ENCODE measurements at places on chromosomes 2 and 18. TPM values are rescaled to one million over a fixed set of nuclear protein-coding genes. Genes with fewer than 3 reads are reported as not detected.

- H3K27ac ChIP-seq: peak overlapping the region; percentile 88
- no peaks in the 10 kb centered on the region for H3K27me3 ChIP-seq
- no peak for DNase-seq
These were observed 56.6 kb downstream of the EIPR1 start for GRCh38 chr2:3320910-3321605.

GRCh38 chr18:644395-645004 is 13.0 kb upstream of the TYMS start:
- no peaks in the 10 kb centered on the region for H3K36me3 ChIP-seq
- no peaks in the 10 kb centered on the region for H3K27me3 ChIP-seq
- DNase-seq: no peak
- H3K4me1 ChIP-seq: peaks cover 14% of the 10 kb centered on the region
- no peak overlapping the region for H3K4me3 ChIP-seq
- no peak overlapping the region for H3K27ac ChIP-seq

DAW1 gene
- 0.61 TPM for total RNA-seq

UGT1A3 gene
- not detected for total RNA-seq

DNA sequence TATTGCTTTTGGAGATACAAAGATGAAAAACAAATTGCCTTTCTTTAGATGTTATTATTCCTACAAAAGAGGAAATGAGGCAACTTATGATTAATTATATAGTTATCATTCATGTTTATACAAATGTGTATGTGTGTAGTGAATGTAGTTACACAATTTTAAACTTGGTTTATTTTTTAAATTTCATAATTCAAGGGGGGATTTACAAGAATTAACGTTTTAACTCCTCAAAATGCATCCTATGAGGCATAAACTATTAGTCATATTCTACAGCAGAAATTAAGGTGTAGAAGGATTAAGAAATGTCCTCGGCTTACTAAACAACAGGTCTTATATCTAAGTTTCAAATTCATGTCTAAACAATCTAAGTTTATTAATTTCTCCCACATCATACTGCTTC is 1545.8 kb downstream of the LRP1B start:
- no peak for DNase-seq
- no peak overlapping the region for H3K27ac ChIP-seq
- H3K4me3 ChIP-seq: no peak overlapping the region
- no peaks in the 10 kb centered on the region for H3K36me3 ChIP-seq

DNA sequence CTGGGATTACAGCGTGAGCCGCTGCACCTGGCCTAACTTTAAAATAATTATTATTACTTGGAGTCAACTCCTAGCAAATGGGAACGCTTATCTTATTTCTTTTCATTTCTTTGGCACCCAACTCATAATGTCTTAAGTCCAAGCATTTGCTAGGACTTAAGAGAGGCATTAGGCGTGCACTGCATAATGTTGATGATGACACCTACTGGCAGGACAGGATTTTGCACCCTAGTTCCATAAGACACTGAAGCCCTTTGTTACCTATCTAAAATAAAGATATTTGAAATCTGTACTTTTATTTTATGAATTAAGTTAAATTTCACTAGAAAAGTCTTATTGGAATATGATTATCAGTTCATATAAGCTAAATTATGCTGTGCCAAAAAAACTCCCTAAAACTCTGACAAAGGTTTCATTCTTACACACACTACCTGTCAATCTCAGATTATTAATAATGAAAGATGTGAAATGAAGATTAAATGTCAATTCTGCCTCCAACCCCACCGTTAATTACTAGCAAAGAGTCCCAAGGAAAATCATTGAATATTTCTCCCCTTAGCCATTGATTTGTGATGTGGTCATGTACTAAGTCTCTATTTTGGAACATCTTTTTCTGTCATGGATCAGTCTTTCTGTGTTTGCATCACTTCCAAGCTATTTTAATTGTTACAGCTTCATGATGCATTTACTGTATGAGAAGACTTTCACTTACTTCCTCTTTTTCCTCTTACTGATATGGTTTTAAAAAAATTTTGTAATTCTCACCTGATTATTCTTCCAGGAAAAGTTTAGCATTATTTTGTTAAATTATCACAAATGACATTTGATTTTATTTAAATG is 12.7 kb upstream of the CDH2 start:
- H3K27me3 ChIP-seq: no peaks in the 10 kb centered on the region
- H3K4me1 ChIP-seq: 0 out of 2 replicates have a peak, but pooled peaks cover 6% of the 10 kb centered on the region
- H3K4me3 ChIP-seq: no peak overlapping the region

- peaks cover 12% of the 10 kb centered on the region for H3K27me3 ChIP-seq
- no peaks in the 10 kb centered on the region for H3K36me3 ChIP-seq
- no peak overlapping the region for H3K4me3 ChIP-seq
These were observed 21.3 kb downstream of the PLEK start for GRCh38 chr2:68386365-68386764.

DNA sequence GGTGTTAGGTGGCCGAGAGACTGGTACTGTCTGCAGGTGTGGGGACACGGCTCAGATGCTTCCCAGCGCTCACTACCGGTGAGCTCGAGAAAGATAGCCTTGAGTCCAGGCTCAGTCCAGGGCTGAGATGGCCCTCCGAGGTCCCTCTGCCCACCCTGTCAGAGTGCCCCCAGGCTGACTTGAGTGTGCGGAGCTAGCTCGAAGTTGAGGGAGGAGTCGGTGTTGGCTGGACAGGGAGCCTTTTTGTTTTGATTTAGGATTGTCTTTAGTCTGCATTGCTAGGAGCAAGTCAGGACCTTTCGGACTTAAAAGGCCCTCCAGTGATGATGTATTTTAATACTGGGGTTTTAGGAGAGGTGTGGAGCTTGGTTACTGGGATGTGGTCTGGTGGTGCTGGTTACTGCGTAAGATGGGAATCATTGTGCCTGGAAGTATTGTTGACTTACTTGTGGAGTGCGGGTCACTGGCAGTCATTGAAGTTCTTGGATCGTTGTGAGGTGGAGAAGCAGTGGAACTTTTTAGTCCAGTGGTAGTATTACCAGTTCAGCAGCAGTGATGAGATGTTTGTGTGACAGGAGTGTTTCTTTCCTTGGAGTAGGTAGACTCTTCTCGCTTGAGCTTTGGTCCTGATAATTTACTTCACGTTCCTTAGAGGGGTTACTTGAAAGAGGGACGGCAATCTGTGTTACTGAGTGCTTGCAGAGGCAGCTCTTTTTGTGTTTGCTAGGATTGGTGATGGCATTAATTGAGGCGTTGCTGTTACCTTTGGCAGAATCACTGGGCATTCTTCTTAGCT is 633 bp downstream of the KIAA1328 start:
- peaks cover 19% of the 10 kb centered on the region for H3K4me1 ChIP-seq
- H3K4me3 ChIP-seq: peak overlapping the region; percentile 79
- no peaks in the 10 kb centered on the region for H3K27me3 ChIP-seq
- peak overlapping the region; percentile 26 for H3K27ac ChIP-seq
- no peak for DNase-seq
- H3K36me3 ChIP-seq: peaks cover 7% of the 10 kb centered on the region

- no peak overlapping the region for H3K27ac ChIP-seq
- no peak overlapping the region for H3K4me3 ChIP-seq
- H3K4me1 ChIP-seq: peaks cover 20% of the 10 kb centered on the region
- DNase-seq: no peak
- H3K27me3 ChIP-seq: no peaks in the 10 kb centered on the region
- no peaks in the 10 kb centered on the region for H3K36me3 ChIP-seq
These were observed 16.4 kb upstream of the KCNG3 start for GRCh38 chr2:42510191-42510590.

FBXO15 gene
- 0.96 TPM for total RNA-seq

GRCh38 chr2:5851410-5851809 is 159.2 kb downstream of the SOX11 start:
- no peak overlapping the region for H3K27ac ChIP-seq
- H3K4me1 ChIP-seq: no peaks in the 10 kb centered on the region
- DNase-seq: no peak
- H3K27me3 ChIP-seq: peaks cover 13% of the 10 kb centered on the region
- H3K4me3 ChIP-seq: no peak overlapping the region

KIAA2012 gene
- total RNA-seq: not detected

DNA sequence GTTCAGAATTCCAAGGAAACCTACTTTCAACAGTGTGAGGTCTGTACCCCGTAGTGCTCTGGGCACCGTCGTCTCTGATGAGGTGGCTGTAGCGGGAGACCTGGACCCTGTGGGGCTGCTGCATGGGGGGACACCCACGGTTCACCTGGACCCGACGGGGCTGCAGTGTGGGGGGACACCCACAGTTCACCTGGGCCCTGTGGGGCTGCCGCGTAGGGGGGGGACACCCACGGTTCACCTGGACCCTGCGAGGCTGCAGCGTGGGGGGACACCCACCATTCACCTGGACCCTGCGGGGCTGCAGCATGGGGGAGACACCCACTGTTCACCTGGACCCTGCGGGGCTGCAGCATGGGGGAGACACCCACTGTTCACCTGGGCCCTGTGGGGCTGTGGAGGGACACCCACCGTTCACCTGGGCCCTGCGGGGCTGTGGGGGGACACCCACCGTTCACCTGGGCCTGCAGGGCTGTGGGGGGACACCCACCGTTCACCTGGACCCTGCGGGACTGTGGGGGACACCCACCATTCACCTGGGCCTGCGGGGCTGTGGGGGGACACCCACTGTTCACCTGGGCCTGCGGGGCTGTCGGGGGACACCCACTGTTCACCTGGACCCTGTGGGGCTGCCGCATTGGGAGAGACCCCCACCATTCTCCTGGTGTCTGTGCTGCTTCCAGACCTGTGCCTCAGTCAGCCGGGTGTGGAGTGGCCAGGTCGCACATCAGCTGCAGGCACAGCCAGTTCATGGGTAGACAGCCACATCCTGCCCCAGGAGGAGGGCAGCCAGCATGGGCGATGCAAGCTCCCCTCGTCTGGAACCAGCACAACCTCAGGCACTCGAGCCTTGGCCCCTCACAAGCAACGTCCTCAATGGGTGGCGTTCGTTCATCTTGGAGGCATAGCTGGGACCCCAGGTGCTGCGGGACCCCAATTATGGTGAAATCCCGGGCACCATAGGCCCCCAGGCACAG is 114.5 kb downstream of the TMEM18 start:
- no peak overlapping the region for H3K27ac ChIP-seq
- H3K4me1 ChIP-seq: 0 out of 2 replicates have a peak, but pooled peaks cover 5% of the 10 kb centered on the region
- H3K27me3 ChIP-seq: peaks cover 8% of the 10 kb centered on the region
- no peak overlapping the region for H3K4me3 ChIP-seq
- H3K36me3 ChIP-seq: no peaks in the 10 kb centered on the region

DNA sequence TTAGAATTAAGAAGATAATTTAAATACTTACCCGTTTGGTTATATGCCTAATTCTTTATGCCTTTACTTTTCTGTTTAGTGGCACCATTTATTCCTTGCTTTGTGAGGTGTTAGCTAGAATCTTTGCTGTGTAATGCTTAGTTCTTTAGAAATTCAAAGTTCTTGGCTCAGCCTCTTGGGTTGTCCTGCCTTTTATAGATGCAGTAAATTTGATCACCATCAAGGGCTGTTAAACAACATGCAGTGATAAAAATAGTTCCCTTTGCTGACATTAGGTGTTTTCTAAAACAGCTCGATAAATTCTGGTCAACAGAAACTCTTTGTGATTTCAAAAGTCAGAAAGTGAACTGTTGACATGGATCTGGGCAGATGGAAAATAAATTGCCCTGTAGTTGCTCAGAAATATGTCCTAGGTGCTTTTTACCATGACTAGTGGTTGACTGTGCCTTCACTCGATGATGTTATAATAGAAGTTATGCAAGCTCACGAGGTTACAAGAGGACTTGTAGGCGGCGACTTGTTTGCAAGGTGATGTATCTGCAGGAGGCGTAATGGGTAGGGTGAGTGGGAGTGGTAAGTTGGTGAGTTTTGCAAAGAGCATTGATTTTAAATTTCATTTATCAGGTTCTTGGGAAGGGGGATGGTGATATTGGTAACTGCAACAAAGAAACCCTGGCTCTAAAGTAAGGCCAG is 52.1 kb downstream of the LRRTM1 start:
- no peak for DNase-seq
- no peak overlapping the region for H3K27ac ChIP-seq
- peaks cover 16% of the 10 kb centered on the region for H3K4me1 ChIP-seq
- no peaks in the 10 kb centered on the region for H3K36me3 ChIP-seq
- no peak overlapping the region for H3K4me3 ChIP-seq

RAPGEF4 gene
- 0.78 TPM for total RNA-seq

DNA sequence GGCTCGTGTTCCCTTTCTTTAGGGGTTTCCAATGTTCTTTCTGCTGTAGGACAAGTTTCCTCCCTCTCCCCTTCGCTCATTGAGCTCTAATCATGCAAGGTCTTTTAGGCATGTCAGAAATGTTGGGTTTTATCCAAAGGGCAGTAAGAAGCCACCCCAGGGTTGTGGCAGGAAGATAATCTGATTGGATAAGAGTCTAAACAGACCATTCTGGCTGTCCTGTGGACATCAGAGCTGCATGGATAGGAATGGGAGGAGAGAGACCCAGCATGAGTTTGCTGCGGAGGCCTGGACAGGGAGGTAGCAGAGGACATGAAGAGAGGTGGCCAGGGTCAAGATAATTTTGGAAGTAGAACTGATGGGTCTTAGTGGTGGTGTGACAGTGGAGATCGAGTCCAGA is 88.2 kb downstream of the ACKR3 start:
- H3K4me1 ChIP-seq: peaks cover 37% of the 10 kb centered on the region
- no peak for DNase-seq
- H3K27me3 ChIP-seq: peaks cover 6% of the 10 kb centered on the region
- H3K27ac ChIP-seq: no peak overlapping the region

- peak overlapping the region; percentile 84 for H3K4me3 ChIP-seq
- H3K27ac ChIP-seq: peak overlapping the region; percentile 97
- H3K27me3 ChIP-seq: peaks cover 13% of the 10 kb centered on the region
- peaks cover 18% of the 10 kb centered on the region for H3K4me1 ChIP-seq
These were observed 630 bp downstream of the PPM1G start for GRCh38 chr2:27408601-27409320.

DAPL1 gene
- total RNA-seq: not detected

- H3K27me3 ChIP-seq: no peaks in the 10 kb centered on the region
- no peak for DNase-seq
- H3K27ac ChIP-seq: no peak overlapping the region
- H3K36me3 ChIP-seq: no peaks in the 10 kb centered on the region
These were observed 409.5 kb upstream of the FIGN start for GRCh38 chr2:164145093-164145987.

NEURL3 gene
- not detected for total RNA-seq

ALPG gene
- 0.94 TPM for total RNA-seq

- no peak for DNase-seq
- no peaks in the 10 kb centered on the region for H3K36me3 ChIP-seq
- no peak overlapping the region for H3K27ac ChIP-seq
- H3K27me3 ChIP-seq: no peaks in the 10 kb centered on the region
These were observed 20.7 kb downstream of the ST8SIA3 start for GRCh38 chr18:57373017-57373416.

INSIG2 gene
- 10.7 TPM for total RNA-seq
